GM12892 (cell line): ENCODE measurements at places on chromosomes 12 and 14.

DNA sequence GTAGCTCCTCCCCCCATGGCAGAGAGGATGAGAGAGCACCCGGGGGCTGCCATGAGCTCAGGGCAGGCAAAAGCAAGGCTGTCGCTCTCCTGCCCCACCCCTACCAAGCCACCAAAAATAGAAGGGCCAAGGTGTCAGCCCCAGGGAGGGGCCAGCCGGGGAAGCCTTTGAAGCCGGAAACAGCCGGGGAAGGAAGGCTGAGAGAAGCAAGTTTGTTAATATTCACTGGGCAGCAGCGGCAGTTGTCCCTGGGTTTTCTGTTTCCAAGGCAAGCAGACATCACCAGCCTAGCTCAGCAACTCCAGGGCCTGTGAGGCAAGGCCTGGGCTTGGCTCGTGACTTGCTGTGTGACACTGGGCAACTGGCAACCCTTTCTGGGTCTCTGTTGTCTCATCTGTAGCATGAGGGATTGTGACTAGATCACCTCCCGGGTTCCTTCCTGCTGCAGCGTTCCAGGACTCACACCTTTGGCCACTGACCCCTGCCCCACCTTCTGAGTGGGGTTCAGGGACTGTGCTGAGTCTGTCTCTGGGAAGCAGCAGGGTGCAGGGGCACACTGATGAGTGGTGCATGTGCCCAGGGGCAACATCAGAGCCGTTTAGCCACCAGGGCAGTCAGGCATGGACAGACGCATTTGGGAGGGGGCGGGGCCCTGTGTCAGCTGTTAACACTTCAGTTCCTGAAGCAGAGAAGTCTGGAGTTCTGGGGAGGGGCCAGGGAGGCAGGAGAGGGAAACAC, 24.3 kb downstream of the SYNDIG1L start:
- peak; percentile 70 for DNase-seq

- no peak for DNase-seq
Observed at GRCh38 chr14:38357557-38357956, 101.7 kb upstream of the CLEC14A start.

GRCh38 chr14:51865953-51866747, 5.7 kb downstream of the GNG2 start:
- DNase-seq, result no peak

- no peak for DNase-seq
Observed at GRCh38 chr14:90795744-90796143, 20.5 kb downstream of the TTC7B start.

DNA sequence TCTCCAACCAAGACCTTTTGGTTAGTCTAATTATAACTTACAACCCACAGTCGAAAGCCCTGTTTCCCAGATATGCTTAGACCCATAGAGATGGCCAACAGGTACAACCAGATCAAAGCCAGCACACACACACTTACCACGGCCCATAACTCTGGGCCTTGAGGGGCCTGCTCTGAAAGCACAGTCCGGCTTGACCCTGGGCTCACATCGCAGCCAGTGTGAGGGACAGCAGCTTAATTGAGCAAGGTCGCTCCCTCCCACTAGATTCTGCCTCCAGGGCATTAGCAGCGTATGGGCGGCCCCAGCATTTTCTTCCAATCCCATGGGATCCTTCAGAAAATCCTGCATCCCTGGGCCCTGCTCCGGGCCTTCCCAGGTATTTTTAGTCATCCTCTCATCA, 157.4 kb upstream of the FKBP4 start:
- no peak for DNase-seq

DNA sequence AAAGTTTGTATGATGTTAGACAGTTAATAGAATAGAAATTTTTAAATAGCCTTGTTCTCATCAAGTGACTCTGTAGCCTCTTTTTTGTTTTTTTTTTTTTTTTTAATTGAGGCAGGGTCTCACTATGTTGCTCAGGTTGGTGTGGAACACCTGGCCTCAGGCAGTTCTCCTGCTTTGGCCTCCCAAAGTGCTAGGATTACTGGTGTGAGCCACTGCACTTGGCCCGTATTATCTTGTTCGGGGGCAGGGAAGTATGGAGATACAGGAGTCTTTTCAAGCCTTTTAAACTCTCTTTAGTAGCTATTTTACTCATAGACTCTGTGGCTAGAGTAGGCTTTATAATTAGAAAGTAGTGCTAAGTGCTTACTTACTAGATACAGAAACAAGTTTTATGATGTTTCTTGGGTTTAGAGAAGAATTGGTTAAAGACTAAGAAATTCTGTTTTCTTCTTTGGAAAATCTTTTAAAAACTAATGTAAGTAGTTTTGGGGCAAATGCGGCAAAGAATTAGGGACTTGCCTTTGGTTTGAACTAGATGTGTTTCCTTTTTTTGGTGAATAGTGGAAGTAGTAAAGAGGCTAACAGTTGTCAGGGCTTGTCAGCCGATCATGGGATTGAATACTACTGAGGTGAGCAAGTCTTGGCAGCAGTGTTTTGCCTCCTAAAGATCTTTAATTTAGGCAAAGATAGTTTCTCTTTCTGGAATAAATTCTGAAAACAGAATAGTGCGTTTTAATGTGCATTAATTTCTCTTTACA, 31.3 kb downstream of the FBXO34 start:
- no peak for DNase-seq
